ENCODE measurements at places on chromosomes 4 and X.
A peak's percentile ranks its signal among the peaks of the same experiment; 100 is the strongest.

GRCh38 chr4:122842984-122843531, 16.4 kb downstream of the FGF2 start:
- DNase-seq, result peak; percentile 65

DNA sequence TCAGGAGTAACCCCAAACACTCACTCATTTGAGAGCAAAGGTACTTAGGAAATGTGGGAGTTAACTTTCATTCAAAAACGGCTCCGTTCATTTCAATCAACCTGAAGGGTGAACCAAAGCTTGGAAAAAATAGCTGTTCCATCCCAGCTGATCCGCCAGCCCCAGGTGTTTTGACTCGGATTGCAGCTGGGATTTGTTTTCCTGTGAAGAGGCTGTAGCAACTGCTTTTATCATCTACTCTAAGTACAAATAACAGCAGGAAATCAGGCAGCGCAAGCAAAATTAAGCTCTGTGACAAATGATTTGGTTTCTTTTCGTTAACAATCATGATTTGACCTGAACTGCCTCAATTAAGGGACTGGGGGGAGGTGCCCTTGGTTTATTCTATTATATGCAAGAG, 154.7 kb downstream of the BEND2 start:
- no peak for DNase-seq

- DNase-seq, result peak; percentile 86
These were observed 31.0 kb upstream of the SLC25A4 start for GRCh38 chr4:185112104-185112503.

GRCh38 chr4:16860516-16860915, 37.9 kb downstream of the LDB2 start:
- peak; percentile 93 for DNase-seq

- no peak for DNase-seq
These were observed 73.2 kb downstream of the HTRA3 start for GRCh38 chr4:8342651-8343261.

GRCh38 chr4:8215001-8215427, 15.9 kb downstream of the SH3TC1 start:
- peak; percentile 77 for DNase-seq

- no peak for DNase-seq
These were observed 61.5 kb downstream of the EDNRA start for GRCh38 chr4:147542229-147542990.

DNA sequence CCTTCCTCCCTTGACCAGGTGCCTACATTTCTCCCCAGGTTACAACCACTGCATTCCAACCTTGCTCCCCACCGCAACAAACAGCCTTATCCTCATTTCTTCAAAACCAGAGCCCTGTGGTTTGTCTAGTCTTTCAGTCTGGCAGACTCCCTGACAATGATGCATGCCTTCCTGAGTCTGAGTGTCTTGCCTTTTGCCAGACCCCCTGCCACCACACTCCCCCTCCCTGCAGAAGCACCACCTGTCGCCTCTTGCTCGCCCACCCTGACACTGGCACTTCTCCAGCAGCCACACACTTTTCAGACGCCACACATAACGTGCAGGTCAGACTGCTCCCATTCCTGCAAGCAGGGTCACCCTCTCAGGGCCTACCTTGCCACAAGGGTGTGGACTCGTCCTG, 349.2 kb upstream of the NOCT start:
- no peak for DNase-seq

DNA sequence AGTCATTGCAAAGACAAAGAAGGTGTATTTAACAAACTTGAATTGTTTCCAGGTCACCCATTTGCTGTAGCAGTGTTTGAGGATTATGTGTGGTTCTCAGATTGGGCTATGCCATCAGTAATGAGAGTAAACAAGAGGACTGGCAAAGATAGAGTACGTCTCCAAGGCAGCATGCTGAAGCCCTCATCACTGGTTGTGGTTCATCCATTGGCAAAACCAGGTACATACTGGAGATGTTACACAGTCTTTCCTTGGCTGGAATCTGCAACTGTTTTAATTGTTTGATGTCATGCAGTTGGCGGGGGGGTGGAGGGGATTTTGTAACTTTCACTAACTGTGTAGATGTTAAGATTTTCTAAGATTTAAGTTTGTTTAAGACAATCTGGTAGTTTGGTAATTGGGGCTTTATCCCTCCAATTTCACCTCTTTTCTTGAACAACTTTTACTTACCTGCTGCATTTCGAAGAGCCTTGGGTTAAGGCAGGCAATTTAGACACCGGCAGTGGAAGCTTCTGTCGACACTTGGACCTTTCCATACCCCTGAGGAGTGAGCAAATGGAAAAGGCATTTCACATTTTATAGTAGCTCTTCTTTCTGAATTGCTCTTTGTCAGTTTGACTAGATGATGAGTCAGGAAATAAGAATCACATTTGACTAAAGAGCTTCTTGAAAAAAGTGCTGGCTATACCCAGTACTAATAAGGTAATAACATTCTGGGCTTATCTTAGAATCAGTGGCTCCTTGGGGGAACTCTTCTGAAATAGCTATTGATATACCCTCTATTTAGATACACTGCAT, 67.4 kb downstream of the EGF start:
- DNase-seq, result peak; percentile 71

- DNase-seq, result no peak
These were observed 38.0 kb upstream of the GATB start for GRCh38 chr4:151798678-151799416.

Measured in AG10803 (cell line).